Activated T-cell treated with anti-CD3 and anti-CD28 coated beads for 1 hour (primary cell): ENCODE measurements at places on chromosomes 16 and 17.

DNA sequence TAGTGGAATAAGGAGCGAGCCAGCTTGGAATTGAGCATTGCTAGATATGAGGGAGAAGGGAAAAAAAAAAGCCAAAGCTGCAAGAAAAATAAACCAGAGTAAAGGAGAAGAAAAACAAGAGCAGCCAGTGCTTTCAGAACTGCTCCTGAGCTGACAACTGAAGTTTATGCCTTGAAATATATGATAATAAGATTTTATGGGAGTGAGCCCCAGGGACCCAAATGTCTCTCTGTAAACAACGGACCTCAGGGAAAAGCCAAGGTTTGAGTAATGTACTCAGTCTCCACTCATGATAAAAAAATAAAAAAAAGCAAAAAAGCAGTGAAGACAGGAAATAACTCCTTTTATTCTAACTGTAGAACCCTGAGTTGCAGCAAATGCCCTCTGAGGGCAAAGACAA, 132.6 kb downstream of the SNX11 start:
- DNase-seq: no peak

DNA sequence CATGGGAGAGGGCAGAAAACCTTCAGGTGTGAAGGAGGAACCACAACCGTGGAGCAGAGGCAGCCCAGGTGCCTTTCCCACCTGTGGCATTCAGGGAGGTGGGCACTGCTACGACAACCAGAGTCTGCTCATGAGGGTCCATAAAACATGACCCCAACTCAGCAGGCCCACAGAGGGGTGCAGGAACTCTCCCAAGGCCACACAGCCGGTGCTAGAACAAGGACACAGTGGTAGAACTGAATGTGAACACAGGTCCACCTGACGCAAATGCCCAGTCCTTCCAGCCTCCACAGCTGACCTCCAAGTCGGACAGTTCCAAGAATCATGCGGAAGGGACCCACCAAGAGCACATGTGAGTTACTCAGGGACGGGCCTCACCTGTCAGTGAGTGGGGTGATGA, 76.4 kb downstream of the DNAH17 start:
- no peak for DNase-seq

DNA sequence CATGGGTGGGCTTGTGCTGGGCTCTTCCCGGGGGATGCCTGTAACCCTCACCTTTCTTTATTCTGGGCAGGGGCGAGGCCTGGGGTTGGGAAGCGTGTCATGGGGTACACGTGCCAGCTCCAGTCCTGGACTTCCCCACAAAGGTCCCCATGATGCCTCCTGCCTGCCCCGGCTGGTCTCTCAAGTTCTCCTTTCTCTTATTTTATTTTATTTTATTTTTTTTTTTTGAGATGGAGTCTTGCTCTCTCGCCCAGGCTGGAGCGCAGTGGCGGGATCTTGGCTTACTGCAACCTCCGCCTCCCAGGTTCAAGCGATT, 8.6 kb downstream of the ATP2A3 start:
- DNase-seq: no peak

DNA sequence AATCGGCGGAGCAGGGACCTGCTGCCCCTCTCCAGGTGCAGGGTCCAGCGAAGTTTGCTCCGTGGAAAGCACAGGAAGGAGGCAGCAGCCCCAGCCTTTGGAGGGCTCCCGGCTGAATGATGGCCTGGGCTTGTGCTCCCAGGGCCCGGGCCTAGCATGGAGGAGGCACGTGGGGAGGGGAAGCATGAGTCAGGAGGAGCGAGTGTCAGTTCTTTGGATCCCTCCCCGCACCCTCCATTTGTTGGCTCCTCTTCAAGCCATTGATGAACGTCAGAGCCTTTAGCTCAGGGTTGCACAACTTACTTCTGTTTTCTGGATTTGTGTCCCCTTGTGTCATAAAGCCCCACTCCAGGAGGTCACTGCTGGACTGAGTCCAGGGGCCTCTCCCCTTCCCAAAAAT, 25.8 kb downstream of the TTYH2 start:
- DNase-seq: no peak

DNA sequence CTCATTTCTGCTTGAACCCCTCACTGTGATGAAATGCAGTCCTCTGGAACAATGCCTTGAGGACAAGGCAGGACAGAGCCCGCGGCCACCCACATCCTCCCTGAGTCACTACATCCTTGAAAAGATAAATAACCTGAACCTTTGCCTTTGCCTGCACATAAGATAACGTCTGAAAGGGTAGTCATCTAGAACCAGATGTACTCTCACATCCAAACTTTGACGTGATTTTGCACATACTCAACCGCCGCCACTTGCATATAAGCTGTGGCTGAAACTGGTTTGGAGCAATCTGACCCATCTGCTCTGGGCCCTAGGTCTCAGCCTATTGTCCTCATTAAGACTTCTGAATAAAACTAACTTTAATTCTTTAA, 252.1 kb downstream of the PHKB start:
- DNase-seq: no peak

DNA sequence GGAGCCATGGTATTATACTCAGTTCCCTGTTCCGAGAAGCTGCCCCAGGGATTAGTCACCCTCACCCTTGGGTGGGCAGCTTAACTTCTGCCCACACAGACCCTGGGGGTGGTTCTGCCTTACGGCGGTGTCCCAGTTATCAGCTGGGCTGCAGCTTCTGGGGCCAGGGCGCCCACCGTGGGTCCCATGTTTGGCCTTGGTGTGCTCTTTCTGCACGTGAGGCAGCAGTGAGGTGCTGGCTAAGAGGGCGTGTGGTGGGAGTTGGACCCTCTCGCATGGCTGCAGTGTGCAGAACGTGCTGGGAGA, 46.7 kb downstream of the RAB11FIP3 start:
- no peak for DNase-seq

DNA sequence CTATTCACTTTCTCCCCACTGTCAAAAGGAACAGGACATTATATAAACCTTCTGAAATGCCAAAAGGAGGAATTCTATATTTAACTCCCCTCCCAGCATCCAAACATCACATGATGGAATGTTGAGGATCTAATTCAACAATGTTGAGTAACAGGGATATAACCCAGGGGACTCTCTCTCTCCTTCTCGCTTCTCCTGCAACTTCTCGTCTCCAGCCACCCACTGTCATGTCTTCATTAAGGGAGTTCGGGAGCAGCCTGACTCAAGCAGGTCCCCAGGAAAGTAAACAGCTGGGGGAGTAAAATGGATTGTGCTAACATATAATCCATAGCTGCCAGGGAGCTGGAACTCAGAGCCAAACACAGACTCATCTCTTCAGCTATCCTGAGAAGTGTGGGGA, 51.7 kb downstream of the GRIN2A start:
- DNase-seq: no peak

DNA sequence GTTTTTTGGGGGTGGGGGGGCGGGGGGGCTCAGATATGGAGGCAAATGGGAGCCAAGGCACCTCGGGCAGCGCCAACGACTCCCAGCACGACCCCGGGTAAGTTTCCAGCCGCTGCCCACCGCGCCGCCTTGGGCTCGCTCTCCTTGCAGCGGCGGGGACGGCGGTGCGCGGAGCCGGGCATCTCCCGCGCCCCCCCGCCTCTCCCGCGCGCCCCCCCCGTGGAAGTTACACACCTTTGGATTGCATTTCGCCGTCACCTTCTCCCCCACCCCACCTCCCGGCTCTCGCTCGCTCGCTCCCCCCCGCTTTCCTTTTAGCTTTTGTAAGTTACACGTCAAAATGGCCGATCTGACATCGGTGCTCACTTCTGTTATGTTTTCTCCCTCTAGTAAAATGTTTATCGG, 387 bp downstream of the MSI2 start:
- peak; percentile 33 for DNase-seq

DNA sequence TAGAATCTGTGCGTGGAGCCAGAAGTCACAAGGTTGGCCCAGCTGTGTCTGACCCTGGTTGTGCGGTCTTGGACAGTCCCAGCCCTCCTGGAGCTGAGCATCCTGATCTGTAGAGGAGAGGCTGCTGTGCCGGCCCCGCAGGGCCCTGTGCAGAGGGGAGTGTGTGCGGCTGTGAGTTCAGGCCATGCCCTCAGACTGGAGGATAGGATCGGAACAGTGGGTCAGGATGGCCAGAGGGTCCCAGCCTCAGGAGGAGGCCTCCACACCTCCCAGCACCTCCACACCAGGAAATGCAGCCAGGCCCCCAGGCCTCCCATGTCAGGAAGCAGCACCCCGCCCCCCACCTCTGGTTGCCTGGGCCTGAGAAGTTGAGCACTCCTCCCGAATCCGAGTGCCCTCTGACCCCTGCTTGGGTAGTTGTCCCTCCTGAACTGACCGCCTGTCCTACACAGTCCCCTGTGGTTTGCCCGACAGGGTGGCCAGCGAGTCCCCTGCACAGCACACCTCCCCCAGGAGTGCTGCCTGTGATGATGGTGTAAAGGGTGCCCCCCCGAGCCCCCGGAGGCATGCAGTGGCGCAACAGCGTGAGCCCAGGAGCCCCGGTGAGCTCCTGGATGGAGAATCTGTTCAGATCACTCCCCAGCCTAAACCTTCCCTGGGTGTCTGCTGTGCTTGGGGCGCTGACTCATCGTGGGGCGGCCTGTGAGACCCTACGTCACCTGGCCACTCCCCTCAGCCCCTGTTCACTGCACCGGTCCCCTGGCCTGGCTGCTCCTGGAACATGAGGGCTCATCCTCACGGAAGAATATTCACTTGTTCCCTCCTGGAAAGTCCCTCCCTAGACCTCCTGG, 285.2 kb downstream of the SEC14L1 start:
- DNase-seq: no peak

- DNase-seq: no peak
These were observed 3.8 kb upstream of the WSCD1 start for GRCh38 chr17:6066183-6066948.

GRCh38 chr17:9676084-9676483, 30.8 kb downstream of the USP43 start:
- no peak for DNase-seq

- DNase-seq: no peak
These were observed 358.7 kb downstream of the SLC39A11 start for GRCh38 chr17:72733619-72734282.

DNA sequence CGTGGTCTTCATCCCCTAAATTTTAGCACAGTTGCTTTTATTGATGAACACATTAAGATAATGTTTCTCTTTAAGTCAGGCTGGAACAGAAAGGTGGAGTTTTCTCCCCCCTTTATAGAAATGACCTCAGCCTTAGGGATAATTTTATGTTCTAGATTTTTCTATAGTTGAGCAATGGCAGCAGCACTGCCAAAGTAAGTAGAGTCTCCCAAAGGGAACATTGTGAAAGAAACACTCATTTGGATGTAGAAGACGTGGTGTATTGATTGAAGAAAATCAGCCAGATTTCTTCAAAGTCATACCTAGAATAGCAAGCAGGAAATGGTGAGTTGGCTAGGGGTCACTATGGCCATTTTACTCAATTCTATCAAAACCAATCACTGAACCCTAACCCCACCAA, 122.5 kb downstream of the DNAH9 start:
- no peak for DNase-seq

- no peak for DNase-seq
These were observed 71.3 kb downstream of the SOX9 start for GRCh38 chr17:72191921-72192799.

- no peak for DNase-seq
These were observed at the start of gene SOX9 for GRCh38 chr17:72120642-72121163. Gene SOX9 (plus strand): TSS chr17:72121020. CDS start chr17:72121392, 372 bp downstream.

GRCh38 chr17:82424001-82424862, 5.8 kb upstream of the OGFOD3 start:
- peak; percentile 30 for DNase-seq

- DNase-seq: no peak
These were observed 723 bp downstream of the TMEM186 start for GRCh38 chr16:8796469-8797363.

- no peak for DNase-seq
These were observed 14.7 kb upstream of the MEOX1 start for GRCh38 chr17:43676471-43676870.

GRCh38 chr17:76408037-76408849, 23.8 kb downstream of the SPHK1 start:
- peak; percentile 66 for DNase-seq

- no peak for DNase-seq
These were observed 20.0 kb upstream of the HERPUD1 start for GRCh38 chr16:56911771-56912571.

GRCh38 chr17:5885336-5885735, 184.8 kb upstream of the WSCD1 start:
- DNase-seq: no peak

- no peak for DNase-seq
These were observed 28.0 kb upstream of the DDX52 start for GRCh38 chr17:37671028-37671823.

- DNase-seq: no peak
These were observed 38.9 kb downstream of the KANSL1 start for GRCh38 chr17:46154151-46154816.

DNA sequence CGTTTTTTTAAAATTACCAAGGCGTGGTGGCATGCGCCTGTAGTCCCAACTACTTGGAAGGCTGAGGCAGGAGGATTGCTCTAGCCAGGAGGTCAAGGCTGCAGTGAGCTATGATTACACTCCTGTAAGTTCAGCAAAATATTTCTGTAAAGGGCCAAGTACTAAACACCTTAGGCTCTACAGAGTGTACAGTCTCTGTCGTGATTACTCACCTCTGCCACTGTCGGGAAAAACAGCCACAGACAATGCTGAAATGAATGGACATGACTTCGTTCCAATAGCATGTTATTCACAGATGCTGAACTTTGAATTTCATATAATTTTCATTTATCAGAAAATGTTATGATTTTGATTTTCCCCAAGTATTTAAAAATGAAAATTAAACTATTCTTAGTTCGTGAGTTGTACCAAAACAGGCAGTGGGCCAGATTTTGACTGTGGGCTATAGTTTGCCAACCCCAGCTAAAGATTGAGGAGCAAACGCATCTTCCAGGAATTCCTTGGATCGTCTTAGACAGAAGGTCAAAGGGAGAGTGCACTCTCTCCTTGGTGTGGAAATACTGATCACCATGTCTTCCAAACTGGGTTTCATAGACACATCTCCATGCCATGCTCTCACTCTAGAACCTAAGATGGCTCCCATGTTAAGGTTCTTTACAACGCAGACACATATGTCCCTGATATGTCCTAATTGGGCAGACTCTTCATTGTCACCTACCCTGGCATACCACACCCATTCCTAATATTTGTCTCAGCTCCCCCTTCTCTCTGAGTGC, 89.5 kb downstream of the MARF1 start:
- no peak for DNase-seq

GRCh38 chr17:39634384-39634871, 2.5 kb upstream of the STARD3 start:
- DNase-seq: no peak

DNA sequence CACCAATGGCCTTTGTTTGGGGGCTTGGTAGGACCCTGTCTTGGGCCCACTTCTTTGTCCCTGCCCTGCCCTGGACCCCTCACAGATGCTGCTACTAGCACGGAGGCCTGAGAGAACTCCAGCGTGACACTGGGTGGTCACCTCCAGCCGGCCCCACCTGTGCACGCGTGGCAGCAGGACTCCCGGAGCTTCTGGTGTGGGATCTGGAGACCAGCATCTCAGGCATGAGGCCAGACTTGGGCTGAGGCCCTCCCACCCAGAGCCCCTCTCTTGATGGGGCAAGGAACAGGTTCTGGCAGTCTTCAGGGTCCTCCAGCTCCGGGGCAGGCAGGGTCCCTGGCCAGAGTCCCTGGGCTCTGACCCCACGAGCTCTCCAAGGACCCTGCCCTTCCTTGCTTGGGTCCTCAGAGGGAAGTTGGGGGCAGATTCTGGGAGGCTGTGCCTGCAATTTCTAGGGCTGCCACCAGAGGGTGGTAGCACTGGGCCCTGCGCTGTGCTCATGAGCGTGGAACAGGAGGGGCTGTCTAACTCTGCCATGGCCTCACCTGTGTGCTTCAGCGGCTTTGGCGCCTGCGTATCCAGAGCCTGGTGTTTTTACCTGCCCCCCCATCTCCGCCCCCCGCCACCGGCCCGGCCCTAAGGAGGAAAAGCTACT, 3.1 kb upstream of the BAIAP3 start:
- no peak for DNase-seq
